ENCODE measurements at places on chromosomes 1 and 21.

DNA sequence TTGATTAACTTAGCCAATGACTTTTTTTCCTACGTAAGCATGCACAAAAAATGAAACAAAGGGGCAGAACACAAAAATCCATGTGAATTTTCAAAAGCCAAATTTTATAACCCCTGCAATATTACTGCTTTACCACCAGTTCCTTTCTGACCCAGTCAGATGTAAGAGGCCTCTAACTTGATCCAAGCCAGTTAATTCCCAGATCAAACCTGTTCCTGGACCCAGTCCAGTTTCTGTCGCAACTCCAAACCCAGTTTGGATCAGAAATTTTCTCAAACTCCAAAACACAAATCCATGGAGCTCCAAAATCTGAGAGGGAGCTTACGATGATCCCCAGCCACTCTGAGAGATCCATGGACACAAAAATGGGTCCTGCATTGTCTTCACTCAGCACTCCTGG is 7.8 kb upstream of the ZYG11A start:
- no peak for DNase-seq

DNA sequence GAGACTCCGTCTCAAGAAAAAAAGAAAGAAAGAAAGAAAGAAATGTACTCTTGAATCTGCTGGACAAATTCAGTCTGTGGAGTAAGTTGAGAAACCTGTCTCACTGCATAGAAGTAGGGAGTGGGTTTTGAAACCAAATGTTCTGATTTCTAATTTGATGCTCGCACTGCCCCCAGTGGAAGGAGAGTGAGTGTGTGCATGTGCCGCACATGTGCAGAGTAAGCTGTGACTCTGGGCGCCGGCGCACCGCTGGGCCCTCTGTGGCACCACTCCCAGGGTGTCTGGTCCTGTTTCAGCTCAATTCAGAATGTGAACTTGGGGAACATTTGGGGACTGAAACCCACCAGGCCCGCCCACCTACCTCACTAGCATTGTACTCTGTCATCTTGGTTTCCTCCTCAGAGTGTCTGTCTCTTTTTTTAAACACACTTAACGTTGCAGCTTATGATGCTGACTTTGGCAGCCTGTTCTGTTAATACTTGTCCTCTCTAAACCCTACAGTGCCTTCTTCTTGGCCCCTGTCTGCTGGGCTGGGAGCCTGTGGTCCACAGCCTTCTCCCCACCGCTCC is 104.6 kb downstream of the CACNA1E start:
- DNase-seq, result no peak

DNA sequence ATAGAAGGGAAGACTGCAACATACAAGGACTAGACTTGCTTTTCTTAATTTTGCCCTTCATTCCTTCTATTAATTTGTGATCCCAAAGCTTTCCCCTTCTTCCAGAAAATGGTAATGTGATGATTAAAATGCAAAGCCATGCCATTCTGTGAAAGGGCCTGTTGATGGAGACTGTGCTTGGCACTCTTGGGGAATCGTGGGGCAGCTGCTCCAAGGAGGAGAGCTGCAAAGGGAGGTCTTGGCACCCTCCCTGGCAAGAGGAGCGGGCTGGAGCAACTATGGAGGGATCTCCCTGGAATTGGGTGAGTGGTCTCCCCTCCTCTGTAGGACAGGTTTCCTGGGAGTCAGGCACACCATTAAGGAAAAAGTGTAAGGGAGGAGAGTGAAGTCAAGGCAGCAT is 16.6 kb downstream of the CACNA1S start:
- no peak for DNase-seq

- DNase-seq, result no peak
Measured at GRCh38 chr1:89866568-89866967, 45.7 kb downstream of the LRRC8D start.

DNA sequence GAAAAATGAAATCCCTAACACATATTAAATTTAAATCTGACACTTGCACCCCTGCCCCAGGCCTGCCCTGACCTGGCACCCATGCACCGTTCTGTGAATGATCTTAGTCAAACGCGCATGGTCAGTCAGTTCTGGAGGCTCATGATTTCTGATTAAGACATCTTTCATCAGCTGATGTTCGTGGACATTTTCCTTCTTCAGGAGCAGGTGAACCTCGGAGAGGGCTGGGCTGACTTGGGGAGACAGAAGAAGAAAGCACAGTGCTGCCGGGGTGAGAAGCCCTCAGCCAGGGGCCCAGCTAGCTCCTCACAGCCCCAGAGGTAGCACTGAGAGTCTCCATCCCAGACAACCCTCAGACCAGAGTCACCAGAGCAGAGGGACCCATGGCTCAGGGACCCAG is 134.5 kb upstream of the AJAP1 start:
- DNase-seq, result no peak

DNA sequence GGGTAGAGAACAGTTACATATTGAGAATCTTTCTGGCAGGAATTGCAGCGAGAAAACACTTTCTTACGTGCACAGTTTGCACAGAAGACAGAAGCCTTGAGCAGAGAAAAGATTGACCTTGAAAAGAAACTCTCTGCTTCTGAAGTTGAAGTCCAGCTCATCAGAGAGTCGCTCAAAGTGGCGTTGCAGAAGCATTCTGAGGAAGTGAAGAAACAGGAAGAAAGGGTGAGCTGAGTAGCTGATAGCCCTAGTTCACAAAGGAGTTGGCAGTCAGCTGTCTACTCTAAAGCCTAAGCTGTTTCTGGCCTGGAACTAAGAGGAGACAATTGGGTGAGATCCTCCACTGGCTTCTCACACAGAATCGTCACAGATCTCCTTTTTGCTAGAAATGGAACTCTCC is 20.3 kb upstream of the SH3BGRL3 start:
- no peak for DNase-seq

DNA sequence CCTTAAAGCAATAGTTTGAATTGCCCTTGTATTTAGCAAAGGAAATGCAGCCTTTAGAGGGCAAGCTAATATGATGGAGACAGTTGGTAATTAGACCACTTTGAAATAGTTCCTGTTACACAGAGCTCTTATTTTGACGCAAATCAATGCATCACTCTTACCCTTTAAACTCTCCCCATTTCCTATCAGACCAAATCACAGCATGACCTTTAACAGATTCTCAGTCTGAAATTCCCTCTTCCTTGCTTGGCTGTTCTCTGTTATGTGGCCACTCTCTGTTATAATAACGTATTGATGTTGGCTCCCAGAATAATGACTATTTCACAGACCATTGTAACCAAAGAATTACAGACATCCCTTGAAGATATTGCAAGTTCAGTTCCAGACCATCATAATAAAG is 66.9 kb upstream of the NGF start:
- no peak for DNase-seq

- DNase-seq, result no peak
Measured at GRCh38 chr1:33358795-33359503, 38.1 kb upstream of the A3GALT2 start.

DNA sequence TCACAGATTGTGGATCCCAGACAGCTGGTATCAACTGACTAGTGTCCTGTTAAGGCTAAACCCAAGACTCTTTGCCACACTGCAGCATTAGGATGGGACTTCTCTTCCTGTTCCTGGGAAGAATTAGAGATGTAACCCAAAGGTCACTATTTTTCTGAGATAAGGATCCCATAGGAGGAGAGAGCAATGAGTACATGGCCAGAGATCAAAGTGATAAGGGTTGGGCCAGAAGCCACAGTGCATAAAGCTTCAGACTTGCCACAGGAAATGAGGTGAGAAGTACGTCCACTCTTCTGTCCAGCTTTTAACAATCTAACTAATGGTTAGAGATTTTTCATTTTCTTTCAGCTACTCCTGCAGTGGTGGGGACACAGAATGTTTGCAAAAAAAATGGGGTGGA is at the start of gene HSD3B1:
HSD3B1 (plus strand) TSS at position 270 of the 400 bp plus-strand sequence. CDS start 267 bp downstream, outside the sequence.
- no peak for DNase-seq

DNA sequence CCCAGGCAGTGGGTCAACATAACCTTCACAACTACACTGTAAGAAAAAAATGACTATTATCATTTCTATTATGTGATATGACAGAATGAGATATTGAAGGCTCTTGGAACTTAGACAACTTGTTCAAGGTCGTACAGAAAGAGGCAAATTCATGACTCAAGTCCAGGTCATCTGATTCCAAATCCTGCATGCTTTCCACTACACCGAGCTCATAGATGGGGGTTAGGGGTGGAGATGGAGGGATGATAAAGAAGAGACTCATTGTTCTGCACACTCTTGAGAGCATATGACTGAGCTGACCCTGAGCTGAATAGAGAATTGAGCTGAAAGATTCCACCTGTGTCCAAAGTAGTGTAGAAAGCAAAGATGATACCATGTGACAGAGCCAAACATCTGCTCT is 2.8 kb downstream of the FCRL6 start:
- no peak for DNase-seq

DNA sequence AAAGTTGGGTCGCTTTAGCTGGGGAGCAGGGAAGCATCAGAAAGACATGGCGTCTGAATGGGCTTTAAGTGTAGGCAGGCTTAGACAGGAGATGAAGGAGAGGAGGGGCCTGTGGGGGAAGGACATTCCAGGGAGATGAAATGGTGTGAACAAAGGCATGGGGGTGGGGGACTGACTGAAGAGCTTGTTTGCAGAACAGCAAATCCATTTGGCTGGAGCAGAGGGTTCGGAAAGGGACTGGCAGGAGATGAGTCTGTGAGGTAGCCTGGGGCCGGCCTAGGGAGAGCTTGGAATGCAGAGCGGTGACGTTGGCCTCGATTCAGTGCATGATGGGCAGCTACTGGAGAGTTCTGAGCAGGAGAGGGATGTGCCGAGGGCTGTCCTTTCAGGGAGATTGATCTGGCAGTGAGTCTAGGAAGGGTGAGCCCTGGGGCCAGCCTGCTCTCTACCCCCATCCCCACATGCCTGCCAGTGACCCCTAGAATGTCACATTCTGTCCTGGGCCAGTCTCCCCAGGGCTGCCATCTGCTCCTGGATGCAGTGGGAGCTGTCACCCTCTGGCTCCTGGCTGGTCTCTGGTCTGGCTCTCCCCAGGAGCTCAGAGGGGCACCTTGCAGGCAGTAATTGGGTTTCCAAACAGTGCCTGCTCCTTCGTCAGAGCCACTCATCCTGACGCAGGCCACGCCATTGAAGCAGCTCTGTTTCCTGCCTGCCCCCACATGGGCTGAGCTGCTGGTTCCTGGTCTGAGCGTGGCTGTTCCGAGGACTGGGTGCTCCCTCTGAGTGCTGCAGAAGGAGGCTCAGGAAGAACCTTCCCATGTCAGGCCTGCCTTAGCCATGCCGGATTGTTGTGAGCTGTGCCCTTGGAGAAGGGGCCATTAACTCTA is 22.3 kb upstream of the TMEM222 start:
- DNase-seq, result peak; percentile 71

DNA sequence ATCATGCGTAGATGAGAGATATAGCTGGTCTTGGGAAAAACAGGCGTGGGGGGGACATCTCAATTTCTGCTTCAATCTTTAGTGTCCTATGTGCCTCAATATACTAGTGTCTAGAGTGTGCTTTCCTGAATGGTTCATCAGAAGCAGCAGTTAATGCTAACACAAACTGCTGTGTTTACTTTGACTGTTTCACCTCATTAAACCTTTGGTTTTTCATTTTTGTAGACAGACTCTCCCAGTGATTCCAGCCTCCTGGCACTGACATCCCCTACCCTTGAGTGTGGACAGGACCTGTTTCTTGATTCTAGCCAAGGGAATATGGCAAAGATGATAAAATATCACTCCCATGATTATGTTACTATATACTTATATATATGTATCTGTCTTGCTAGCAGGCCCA is 37.6 kb downstream of the ZYG11A start:
- DNase-seq, result no peak

- DNase-seq, result no peak
Measured at GRCh38 chr21:23008601-23009202, 2010.5 kb downstream of the NCAM2 start.

DNA sequence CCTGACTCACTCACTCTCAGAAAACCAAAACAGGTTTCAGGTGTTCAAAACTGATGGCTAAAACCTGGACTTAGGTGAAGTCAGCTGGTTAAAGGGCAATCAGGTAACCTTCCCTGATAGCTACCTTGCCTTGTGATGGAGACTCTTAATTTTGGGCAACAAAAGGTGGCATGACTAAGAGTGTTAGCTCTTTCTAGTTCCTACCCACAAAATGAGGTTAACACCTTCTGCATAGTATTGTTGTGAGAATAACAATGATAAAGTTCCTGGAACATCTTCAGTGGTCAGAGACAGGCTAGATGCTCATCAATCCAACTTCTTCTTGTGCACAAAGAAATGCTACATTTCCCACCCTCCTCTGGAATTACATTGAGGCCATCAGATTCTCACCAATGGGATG is 214.8 kb downstream of the ZNF648 start:
- DNase-seq, result no peak

GRCh38 chr1:77282187-77282865 is 507 bp downstream of the AK5 start:
- peak; percentile 12 for DNase-seq

DNA sequence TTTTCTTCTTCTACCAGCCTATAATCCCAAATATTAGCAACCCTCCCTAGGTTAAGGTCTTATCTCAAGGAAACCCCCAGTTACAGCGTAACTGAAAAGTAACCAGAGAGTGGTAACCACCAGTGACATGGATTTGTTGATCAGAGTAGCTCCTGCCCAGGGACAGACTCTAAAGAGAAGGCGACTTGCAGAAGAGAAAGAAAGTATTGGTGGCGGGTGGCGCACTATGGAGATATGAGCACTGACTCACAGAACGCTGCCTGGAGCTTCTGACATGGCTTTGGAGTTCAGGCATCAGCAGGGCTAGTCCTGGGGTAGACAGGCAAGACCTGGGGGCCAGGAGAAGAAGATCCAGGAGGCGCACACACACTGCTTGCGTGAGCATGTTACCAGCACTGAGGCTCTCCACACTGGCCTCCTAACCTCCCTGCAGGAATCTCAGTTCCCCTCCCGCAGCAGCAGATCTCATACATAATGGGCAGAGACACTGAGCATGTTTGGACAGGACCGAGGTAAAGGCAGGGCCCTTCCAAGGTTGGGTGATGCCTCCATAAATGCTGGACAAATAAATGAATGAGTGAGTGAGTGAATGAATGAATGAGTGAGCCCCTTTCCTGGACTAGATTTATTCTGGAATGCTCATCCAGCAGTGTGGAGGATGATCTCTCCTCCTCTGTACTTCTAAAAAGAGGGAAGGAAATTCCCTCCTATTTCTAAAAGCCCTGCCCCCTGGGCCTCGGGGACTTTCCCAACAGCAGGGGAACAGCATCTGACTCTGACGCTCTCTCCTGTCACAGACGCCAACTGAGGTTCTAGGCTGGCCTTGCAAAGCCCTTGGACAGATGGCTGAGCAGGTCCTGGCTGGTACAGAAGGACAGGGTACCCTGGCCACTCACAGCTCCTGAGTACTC is 175.5 kb downstream of the CLIC6 start:
- DNase-seq, result peak; percentile 78

GRCh38 chr1:101843160-101843559 is 153.6 kb downstream of the OLFM3 start:
- DNase-seq, result no peak

DNA sequence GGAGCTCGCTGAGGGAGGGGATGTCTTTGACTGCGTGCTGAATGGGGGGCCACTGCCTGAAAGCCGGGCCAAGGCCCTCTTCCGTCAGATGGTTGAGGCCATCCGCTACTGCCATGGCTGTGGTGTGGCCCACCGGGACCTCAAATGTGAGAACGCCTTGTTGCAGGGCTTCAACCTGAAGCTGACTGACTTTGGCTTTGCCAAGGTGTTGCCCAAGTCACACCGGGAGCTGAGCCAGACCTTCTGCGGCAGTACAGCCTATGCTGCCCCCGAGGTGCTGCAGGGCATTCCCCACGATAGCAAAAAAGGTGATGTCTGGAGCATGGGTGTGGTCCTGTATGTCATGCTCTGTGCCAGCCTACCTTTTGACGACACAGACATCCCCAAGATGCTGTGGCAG is 1.4 kb downstream of the TSSK3 start:
- DNase-seq, result no peak
